Right kidney (tissue), 9 donors: ENCODE measurements at places on chromosomes 2 and 18.

- DNase-seq = no peak
Observed at GRCh38 chr2:53104263-53104662, 663.3 kb upstream of the CHAC2 start.

- DNase-seq = no peak
Observed at GRCh38 chr2:160207271-160207670, 7.2 kb upstream of the ITGB6 start.

DNA sequence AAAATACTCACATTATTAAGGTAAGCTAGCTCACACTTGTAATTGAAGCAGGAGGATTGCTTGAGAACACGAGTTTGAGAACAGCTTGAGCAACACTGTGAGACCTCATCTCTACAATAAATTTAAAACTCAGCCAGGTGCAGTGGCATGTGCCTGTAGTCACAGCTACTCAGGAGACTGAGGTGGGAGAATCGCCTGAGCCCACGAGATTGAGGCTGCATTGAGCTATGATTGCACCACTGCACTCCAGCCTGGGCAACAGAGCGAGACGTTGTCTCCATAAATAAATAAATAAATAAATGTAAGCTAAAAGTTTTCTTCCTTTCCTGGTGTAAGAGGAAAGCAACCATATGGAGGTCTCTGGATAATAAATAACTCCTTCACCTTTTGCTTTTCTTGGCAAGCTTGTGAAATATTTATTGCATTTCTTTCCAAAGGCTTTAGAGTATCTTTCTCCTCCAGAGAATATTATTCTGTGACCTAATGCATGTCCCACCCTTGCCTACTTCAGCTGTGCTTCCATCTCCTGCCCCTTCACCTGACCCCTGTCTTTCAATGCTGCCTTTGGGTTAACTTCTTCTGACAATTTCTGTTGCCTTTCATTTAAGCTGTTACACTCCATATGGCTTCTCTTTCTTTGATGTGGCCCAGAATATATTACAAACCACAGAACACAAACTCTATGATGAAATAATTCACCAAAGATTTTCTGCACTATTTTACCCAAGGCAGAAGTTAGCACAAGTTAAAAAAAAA, 280.7 kb upstream of the RND3 start:
- DNase-seq = peak; percentile 45

DNA sequence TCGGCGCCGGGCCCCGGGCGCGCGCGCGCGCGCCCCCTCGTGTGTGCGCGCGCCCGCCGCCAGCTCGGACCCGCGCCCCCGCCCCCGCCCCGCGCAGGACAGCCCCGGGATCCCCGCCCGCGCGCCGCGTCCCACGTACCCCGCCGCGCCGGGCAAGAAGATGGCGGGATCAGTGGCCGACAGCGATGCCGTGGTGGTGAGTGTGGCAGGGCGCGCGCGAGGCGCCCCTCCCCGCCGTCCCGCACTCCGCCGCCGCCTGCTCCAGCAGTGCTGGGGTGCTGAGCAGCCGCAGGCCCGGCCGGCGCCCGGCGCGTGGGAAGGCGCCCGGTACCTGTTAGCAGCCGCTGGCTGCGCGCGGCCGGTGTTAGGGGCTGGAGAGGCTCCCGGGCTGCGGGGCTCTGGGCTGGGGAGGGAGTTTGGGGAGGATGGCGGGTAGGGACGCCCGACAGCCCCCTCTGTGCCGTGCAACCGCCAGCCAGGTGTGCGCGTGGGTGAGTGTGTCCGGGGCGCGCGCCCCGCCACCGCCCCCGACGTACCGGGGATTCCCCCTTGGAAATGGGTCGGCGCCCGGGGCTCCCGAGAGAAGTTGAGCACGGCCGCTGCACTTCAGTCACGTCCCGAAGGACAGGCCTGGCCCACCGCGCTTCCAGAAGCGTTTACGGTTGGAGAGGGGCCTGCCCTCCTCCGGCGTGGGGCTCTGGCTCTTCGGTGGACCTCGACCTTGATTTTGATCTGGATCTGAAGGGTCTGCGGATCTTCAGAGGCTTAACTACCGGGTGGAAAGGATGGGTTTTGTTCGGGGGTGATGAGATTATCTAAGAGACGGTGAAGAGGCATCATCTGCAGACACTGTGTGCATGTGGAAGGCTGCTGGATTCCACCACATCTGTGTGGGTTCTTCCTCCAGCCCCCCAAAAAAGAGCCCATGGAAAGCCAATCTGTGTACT, 697 bp downstream of the LGALSL start:
- peak; percentile 86 for DNase-seq

DNA sequence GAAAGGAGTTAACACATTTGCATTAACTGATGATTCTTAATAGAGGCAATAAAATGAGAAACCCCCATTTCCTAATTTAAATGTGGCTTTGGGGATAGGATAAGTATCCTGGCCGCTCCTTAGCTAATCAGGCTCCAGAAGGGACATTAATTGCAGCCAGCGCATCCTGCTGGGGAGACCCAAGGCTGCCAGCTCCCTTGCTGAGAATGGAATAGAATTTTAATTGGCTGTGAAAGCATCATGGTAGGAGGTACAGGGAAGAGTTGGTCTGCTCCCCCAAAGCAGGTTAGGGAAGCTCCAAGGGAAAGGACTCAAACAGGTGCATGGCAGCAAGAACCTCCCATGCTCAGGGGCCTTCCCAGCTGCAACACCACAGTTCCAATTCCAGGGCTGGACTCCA, 71.4 kb downstream of the MARCHF4 start:
- no peak for DNase-seq

DNA sequence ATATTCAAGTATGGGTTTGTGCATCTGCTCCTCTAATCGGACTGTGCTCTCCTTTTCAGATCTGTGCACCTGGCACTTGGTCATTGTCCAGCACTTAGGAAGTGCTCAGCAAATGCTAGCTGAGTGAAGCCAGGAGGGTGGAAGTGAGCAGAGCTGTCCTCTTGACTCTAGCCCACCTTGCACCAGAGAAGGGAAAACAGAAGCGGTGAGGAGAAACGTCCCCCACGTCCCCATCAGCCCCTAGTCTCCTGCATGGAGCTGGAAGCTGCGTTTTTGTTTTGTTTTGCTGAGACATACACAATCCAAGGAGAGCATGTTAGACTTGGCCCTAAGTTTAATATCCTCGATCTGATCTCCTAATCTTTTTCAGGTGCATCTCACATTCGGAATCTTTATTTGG, 73.6 kb downstream of the EN1 start:
- no peak for DNase-seq

DNA sequence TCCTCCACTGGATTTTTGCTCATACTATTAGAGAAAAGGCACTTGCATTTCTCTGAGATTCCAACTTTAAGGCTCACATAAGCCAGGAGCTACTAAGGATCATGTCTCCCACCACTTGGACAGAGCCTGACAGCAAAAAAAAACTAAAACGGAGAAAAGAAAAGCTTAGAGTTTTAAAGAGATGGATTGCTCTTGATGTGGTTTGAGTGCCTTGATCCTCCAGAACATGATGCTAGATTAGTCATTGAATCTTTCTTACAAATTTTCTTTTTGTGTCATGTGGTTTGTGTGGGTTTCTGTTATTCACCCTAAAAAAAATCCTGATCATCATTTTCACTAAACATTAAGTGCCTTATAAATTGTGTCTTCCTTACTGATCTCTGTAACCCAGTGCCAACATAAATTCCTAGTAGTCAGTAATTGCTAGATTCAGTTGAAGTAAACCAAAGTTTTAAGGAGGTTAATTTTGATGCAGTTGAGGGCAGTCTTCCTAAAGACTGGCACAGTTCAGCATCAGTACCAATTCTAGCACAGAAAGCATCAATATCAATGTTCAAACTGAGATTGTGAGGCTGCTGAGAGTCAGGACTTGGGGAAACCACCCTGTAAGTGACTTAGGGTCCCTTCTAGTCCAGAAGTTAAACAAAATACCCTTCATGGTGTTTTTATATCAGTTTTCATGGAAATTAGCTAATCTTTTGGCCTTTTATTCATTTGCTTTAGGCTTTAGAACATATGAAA, 206.3 kb downstream of the RAD51AP2 start:
- no peak for DNase-seq

DNA sequence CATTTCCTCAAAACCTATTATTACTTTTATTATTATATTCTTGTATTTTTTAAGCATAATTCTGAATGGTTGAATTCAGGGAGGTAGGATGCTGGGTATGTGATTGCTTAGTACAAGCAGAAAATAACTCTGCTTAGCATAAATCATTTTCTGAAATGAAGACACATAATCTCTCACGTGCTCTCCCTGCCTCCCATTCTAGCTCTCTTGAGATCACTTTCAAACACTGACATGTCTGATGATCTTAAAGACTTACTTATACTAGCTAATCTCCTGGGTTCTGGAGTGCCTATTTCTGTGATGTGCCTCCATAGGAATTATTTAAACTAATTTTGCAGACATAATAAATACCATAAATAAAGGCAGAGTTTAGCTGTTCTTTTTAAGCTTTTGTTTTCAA, 1136.0 kb downstream of the SUCLG1 start:
- DNase-seq = no peak

GRCh38 chr2:120037995-120038541, 25.2 kb downstream of the EPB41L5 start:
- no peak for DNase-seq

DNA sequence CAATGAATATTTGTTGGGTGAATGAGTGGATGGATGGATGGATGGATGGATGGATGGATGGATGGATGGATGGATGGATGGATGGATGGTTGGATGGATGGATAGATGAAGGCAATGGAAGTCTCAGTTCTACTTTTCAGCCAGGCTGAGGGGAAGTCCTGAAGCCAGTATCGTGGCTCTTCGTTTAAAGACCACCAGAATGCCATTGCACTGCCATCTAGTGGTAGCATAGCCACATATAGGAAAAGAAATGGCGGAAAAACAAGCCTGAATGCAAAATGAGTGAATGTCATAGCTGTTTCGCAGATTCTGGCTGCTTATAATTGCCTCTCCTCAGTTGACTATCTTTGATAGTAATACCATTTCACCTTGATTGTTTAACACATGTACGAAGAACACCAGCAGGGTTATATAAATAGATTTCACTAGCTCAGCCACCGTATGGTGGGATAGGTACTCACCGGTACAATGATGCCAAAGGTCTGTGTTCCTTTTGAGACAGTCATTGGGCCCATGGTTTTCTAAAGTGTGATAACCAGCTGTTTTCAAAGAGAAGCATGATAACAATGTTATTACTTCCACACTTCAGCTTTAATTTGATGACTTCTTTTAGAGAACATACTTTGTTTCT, 62.3 kb upstream of the GREB1L start:
- DNase-seq = peak; percentile 25

DNA sequence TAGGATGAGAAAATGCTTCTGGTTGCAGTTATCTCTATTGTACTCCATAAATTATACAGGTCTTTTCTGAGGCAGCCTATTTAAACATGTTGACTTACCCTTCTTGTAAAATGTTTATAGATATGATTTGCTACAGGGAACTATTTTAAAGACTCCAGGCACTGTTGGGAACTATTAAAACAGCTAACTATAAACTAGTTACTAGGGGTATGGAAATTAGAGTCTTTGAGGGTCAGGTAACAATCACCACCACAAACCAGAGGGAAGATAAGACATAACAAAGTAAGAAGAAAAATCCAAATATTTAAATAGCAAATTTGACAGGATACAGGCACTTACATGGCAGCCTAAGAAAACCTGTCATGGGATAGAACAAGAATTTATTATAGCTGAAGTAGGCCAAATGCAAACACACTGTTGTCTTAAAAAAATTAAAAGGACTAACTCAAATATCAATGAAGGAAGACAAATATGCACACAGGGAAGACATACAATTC, 251.0 kb upstream of the CWC22 start:
- DNase-seq = no peak

DNA sequence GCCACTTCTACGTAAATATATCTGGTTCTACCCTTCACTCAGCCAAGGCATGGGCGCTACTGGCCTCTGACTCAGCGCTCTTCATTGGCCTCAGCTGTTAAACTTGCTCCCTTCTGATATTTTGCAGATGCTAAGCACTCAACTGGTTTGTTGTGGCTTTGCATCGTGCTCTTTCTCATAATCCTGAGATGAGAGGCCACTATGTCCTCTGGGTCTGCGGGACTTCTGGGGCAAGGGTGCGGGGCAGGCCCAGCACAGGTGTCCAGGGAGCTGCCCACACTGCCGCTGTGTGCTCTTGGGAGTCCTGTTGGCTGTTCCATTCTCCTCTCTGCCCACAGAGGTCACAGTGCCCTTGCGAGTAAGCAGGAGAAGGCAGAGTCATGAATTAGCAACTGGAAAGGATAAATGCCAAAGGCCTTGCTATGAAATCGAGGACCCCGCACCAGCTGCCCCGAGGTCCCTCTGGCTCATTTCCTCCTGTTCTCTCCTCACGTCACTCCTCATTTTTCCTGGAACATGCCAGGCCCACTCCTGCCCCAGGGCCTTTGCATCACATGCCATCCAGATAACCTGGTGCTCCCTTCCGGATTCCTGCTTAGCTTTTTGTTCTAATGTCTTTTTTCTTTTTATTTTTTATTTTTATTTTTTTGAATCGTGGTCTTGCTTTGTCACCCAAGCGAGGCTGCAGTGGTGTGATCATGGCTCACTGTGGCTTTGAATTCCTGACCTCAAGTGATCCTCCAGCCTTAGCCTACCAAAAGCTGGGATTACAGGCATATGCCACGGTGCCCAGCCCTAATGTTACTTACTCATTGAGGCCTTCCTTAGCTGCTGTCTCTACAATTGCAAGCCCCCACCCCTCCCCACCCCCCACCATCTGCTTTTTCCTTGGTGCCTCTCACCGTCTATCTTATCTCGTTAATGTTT, 34.9 kb upstream of the MAT2A start:
- DNase-seq = no peak

- no peak for DNase-seq
Observed at GRCh38 chr2:226439337-226439736, 360.3 kb downstream of the IRS1 start.

DNA sequence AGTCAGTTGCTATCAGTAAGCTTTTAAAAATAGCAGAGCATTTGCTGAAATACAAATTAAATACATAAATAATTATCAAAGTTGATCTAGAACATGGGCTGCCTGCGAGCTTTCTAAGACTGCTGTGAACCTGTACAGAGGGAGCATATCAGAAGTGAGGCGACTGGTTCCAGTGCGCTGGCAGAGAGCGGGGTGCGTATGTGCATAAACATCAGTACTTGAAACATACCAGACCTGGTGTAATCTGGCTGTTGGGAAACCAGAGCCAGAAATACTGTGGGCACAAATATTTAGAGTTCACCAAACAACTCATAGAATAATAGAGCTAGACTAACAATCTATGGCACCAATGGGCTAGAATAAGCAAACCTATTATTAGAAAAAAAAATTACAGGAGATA, 27.3 kb downstream of the PDIA6 start:
- DNase-seq = no peak

GRCh38 chr2:120964819-120965218, 229.2 kb downstream of the GLI2 start:
- no peak for DNase-seq
